Esophagus squamous epithelium (tissue), 5 donors: ENCODE measurements at places on chromosomes 7 and 10.

GRCh38 chr7:17447728-17448478, 149.5 kb downstream of the AHR start:
- peaks cover 8% of the 10 kb centered on the region for H3K4me1 ChIP-seq
- no peaks in the 10 kb centered on the region for H3K27me3 ChIP-seq
- no peak for DNase-seq
- H3K36me3 ChIP-seq, result no peaks in the 10 kb centered on the region
- H3K27ac ChIP-seq, result no peak overlapping the region

DNA sequence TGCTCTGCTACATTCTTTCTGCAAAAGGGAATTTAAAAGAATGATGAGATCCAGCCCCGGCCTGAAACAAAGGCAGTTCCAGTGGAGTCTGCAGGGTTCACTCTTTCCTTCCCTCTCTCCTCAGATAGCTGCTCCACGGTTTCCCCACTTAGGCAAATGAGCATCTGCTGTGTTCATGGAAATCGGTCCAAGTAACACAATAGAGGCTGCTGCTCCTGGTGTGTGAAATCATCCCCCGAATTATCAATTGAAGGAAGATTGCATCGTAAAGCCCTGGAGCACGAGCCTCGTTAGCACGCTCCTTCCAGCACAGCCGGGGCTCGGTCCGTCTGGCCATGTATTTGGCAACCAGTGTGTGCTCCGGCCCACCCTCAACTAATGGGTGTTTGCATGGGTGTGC, 108.3 kb upstream of the DPP6 start:
- H3K4me1 ChIP-seq, result no peaks in the 10 kb centered on the region
- no peak overlapping the region for H3K27ac ChIP-seq
- H3K36me3 ChIP-seq, result no peaks in the 10 kb centered on the region
- DNase-seq, result no peak

DNA sequence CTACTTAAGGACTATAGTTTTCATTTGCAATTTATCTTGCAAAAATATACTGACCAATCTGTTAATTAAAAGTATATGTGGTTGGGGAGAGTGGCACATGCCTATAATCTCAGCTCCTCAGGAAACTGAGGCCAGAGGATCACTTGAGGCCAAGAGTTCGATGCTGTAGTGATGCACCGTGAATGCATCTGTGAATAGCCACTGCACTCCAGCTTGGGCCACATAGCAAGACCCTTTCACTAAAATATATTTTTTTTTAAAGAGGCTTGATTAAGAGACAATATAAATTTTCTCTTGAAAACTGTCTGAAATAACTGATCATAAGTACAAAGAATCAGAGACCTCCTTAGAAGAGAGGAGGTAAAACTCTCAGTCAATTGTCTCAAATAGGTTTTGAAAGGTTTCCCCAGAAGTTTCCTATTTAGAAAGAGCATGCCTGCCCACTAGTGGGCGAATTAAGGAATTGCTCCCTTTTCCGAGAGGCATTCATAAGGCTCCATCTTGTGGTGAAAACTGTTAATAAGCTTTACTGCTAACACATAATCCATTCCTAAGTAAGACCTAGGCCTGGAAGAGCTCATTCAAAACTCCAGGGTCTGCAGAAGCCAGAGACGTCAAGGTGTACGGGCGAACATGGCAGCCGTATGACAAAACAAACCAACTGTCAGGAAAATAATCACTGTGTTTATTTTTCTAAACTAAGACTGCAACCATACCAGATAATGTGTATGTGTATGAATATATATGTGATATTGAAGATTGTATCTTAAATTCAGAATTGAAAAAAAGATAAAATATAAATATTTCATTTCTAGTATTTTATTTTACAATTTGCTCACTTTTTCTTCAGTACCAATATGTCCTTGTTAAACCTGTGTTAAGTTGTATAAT, 6.8 kb upstream of the TAS2R40 start:
- H3K27ac ChIP-seq, result no peak overlapping the region
- no peak for DNase-seq
- H3K36me3 ChIP-seq, result no peaks in the 10 kb centered on the region

GRCh38 chr10:36066850-36067249, 424.8 kb upstream of the FZD8 start:
- no peaks in the 10 kb centered on the region for H3K36me3 ChIP-seq
- H3K27ac ChIP-seq, result no peak overlapping the region
- H3K4me1 ChIP-seq, result no peaks in the 10 kb centered on the region
- no peak overlapping the region for H3K4me3 ChIP-seq
- no peaks in the 10 kb centered on the region for H3K27me3 ChIP-seq

GRCh38 chr10:48451969-48452878, 145.7 kb downstream of the MAPK8 start:
- no peak for DNase-seq
- H3K4me3 ChIP-seq, result no peak overlapping the region
- no peaks in the 10 kb centered on the region for H3K27me3 ChIP-seq
- H3K36me3 ChIP-seq, result no peaks in the 10 kb centered on the region
- no peaks in the 10 kb centered on the region for H3K4me1 ChIP-seq
- H3K27ac ChIP-seq, result no peak overlapping the region

GRCh38 chr10:115093286-115093775, at the start of gene ATRNL1:
ATRNL1 (plus strand) TSS chr10:115093365; CDS start chr10:115093751, 386 bp downstream.
- no peak for DNase-seq
- no peaks in the 10 kb centered on the region for H3K36me3 ChIP-seq
- H3K27ac ChIP-seq, result peak within 1 kb of the TSS; percentile 62
- H3K4me3 ChIP-seq, result peak within 1 kb of the TSS; percentile 57

- H3K4me1 ChIP-seq, result no peaks in the 10 kb centered on the region
- no peak overlapping the region for H3K4me3 ChIP-seq
- no peak for DNase-seq
- H3K36me3 ChIP-seq, result no peaks in the 10 kb centered on the region
- no peak overlapping the region for H3K27ac ChIP-seq
Observed at GRCh38 chr7:126378642-126379041, 874.1 kb downstream of the GRM8 start.
